ENCODE measurements at places on chromosomes 1 and 21. TPM values are rescaled to one million over a fixed set of nuclear protein-coding genes. Genes with fewer than 3 reads are reported as not detected.

Gene CR1L
- not detected for total RNA-seq

Gene NSL1
- 20.0 TPM for total RNA-seq

DNA sequence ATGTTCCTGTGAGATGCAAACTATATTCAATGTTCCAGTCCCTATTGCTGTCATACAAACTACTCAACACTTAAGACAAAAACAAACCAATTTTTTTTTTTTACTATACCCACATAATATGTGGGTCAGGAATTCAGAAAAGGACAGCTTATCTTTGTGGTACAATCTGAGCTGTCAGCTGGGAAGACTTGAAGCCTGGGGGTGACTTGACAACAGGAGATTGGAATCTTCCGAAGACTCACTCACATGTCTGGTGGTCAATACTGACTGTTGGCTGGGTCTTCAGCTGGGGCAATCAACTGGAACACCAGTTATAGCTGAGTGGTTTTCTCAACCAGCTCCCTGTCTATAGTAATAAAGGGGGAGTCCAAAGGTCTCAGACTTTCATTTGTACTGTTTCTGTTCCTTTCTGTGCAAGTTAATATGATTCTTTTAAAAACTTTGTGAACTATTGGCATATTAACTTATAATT lies 81.7 kb upstream of the ATP1B1 start:
- no peak for DNase-seq
- no peak overlapping the region for H3K4me3 ChIP-seq
- no peak overlapping the region for H3K27ac ChIP-seq
- no peaks in the 10 kb centered on the region for H3K4me1 ChIP-seq
- H3K36me3 ChIP-seq = no peaks in the 10 kb centered on the region

- H3K27me3 ChIP-seq = no peaks in the 10 kb centered on the region
- no peaks in the 10 kb centered on the region for H3K36me3 ChIP-seq
- H3K4me3 ChIP-seq = peak within 1 kb of the TSS; percentile 22
- DNase-seq = no peak
These were observed at the start of gene ANGPTL1 for GRCh38 chr1:178870944-178871343. TSS of gene ANGPTL1 (minus strand) at chr1:178871077. CDS start at chr1:178865776, 5,301 bp downstream.

DNA sequence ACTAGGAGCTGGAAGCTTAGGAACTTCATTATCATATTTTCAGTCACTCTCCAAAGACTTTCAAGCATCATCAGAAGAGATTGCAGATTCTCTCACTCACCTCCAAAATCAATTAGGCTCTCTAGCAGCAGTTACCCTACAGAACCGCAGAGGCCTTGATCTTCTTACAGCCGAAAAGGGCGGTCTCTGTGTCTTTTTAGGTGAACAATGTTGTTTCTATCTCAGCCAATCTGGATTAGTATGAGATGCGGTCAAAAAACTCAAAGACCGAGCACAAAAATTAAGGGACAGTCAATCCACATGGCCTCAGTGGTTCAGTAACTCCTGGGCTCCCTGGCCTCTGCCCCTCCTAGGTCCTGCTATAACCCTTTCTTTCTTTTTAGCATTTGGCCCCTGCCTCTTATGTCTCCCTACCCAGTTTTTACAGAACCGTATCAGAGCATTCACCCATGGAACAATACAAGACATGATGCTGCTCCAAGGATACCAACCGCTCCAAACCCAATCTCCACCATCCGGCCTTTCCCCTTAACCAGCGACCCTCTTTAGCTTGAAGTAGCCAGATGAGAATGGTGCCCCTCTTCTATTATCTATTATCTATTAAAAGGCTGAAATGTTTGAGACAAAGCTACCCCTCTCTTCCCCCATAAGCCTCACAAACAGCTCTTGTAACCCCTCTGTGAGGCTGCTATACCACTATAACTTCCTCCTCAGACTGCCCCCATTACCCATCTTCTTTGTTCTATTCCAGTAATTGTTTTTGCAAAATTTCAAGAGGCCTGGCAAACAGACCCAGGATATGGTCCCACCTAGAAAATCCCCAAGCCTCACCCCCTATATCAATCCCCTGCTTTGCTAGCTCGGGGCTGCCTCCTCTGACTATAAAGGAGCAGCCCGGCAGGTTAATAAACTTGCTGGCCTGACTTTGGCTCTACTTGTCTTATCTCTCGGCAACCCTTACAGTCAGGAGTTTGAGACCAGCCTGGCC lies 18.7 kb upstream of the CA6 start:
- H3K27ac ChIP-seq = no peak overlapping the region
- H3K36me3 ChIP-seq = no peaks in the 10 kb centered on the region
- no peaks in the 10 kb centered on the region for H3K4me1 ChIP-seq
- no peaks in the 10 kb centered on the region for H3K27me3 ChIP-seq
- DNase-seq = no peak
- no peak overlapping the region for H3K4me3 ChIP-seq

Gene KNCN
- total RNA-seq = not detected

GRCh38 chr1:40039245-40039756 lies 1.2 kb upstream of the CAP1 start:
- H3K4me1 ChIP-seq = peaks cover 61% of the 10 kb centered on the region
- peak overlapping the region; percentile 99 for H3K27ac ChIP-seq
- no peaks in the 10 kb centered on the region for H3K27me3 ChIP-seq

Gene HCN3
- total RNA-seq = 4.3 TPM
